ENCODE measurements at places on chromosomes 11 and 22.

DNA sequence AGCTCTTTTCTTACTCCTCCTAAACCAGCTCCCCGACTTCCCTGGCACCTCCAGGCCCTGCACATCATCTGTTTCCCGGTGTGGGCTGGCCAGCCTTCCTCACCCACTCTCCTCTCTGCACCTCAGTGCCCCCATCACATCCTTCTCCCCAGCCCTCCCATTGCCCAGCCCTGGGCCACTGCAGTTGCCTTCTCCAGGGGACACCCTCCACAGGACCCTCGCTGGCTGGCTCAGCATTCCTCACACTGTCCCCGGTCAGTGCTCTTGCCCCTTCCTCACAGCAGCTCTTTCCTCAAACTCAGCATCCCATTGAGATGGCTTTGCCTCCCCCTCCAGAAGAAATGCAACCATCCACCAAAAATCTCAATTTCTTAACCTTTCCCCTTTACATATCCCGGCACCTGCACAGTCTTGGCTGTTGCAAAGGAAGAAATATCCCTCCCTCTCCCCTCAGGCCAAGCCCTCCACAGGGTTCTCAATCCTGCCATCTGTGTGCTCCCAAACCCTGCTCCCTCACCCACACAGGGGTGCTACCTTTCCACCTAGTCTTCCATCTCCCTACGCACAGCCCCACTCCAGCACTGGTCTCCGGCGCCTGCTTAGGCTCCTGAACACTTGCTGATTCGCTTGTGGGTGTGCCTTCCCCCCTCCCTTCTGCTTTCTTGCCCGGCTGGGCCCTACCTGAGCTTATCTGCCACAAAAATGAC lies 19.5 kb downstream of the RPL27A start:
- no peak for DNase-seq

DNA sequence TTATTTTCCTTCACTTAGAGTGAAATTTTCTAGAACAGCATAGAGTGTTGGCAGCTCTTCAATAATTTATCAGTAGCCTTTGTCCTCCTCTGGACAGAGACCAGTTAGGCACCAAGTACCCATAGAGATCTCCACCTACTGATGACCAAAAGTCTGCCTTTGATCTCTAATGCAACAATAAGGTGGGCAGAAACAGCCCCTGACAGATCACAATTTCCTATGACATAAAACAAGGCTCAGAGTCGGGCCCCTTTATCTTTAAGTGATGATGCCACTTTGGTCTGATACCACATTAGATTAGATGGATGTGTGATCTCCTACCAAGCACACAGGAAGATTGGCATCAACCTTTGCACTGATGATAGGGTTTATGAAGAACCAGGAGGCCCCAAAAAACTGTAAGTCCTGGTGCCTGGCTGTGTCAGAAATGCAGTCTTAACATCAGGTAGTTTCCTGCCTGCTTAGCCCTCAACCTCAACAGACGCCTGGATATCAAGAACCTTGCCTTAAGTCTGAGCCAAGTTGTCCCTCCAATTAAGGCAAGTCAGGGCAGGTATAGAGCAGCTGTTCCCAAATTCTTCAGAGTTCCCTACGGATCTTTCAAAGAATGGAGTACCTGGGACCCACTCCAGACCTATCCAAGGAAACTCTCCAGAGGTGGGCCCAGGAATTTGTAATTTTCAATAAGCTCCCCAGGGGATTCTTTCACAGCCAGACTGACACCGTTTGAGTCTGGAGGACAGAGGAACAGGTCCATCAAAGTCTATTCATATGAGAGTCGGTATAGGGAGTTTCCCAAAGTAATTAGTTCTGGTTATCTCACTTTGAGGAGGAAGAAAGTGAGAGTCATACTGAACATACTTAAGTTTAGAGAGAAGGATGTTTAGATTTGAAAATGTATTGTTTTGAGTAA lies 30.6 kb upstream of the TMPRSS4 start:
- peak; percentile 75 for DNase-seq

GRCh38 chr11:94708642-94709041 lies 59.5 kb upstream of the AMOTL1 start:
- DNase-seq: no peak

DNA sequence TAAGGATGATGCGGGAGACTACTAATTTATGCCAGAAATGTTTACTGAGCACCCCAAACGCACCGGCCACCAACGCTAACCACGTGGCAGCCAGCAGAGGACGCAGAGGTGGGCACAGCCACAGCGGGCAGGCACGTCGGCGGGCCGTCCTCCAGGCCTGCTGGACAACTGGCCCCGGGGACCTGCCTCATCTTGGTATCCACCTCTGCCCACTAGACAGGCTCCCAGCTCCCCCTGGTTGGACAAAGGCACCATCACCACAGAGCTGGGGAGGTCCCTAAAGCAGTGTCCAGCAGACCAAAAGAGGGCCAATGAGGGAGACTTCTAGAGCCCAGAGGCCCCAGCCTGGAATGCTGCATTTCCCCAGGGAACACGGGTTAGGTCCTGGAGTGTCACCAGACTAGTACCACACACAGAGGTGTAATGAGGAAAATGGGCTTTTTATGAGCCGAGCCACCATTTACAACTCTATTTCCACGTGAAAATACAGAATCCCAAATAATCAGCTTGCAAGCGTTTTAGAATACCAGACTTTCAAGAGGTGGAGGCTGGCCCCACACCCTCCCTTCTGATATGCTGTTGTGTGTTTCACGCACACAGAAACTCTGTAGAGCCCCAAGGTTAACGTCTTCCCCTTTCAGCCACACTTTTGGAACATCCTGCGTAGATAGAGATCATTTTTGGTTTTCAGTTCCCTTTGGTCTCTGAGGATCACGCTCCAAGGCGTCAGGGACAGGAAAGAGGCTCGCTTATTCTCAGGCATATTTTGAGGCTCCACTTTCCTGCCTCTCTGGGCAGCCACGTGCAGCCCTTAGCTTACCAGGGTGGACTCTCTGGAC lies 23.7 kb upstream of the BID start:
- DNase-seq: peak; percentile 29

GRCh38 chr11:61846362-61847020 lies 18.4 kb downstream of the FADS2 start:
- DNase-seq: no peak

DNA sequence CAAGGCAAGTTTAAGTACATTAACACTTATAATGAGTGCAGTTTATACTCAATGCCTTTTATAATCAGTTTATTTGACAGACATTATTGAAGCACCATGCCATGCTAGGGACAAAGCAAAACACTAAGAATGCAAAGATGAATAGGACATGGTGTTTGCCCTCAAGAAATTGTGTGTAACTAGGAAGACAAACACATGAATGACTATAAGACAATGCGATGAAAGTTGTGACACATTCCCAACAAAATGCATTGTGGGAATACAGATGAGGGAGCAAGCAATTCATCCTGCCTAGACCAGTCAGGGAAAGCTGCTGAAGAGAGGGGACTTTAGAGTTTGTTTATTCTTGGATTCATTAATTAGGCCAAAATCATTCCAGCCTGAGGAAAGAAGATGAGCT lies 133.8 kb upstream of the TRPC6 start:
- no peak for DNase-seq

Measured in CD4-positive, alpha-beta T cell treated with Interleukin-17A for 1 hour (primary cell).